ENCODE measurements at places on chromosomes 4 and X. TPM values are rescaled to one million over a fixed set of nuclear protein-coding genes. Genes with fewer than 3 reads are reported as not detected.

DNA sequence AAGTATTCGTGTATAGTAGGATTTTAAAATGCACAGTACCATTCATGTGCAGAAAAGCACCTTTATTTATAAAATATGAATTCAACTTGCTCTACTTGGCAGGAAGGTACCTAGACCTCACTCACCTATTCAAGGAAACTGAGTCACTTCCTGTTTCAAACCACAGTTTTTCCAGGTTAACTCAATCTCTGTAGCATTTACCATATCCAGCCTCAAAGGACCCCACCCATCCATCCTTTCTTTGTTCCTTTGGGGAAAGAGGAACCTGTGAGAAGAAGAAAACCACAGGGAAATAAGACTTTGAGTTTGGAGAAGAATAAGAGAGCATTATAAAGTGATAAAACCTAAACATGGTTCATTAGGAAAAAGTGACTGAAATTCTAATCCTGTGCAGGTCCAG, 250.7 kb downstream of the CBR4 start:
- DNase-seq = no peak

DNA sequence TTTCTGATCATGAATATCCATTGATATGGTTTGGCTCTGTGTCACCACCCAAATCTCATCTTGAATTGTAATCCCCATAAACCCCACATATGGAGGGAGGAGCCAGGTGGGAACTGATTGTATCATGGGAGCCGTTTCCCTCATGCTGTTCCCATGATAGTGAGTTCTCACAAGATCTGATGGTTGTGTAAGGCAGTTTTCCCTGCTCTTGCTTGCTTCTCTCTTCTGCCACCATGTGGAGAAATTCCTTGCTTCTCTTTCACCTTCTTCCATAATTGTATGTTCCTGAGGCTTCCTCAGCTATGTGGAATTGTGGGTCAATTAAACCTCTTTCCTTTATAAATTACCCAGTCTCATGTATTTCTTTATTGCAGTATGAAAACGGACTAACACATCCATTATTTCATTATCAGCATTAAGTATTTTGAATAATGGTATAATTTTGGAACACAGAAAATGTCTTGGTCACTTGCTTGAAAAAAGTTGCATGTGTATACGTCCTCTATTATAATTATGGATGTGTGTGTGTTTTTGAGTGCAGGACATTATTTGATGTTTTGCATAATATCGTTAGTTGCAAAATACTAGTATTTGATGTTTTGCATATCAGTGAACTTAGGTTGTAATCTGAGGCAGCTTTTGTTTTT, 334.6 kb downstream of the PCDH10 start:
- DNase-seq = peak; percentile 67

GRCh38 chr4:6681191-6681590, 12.5 kb upstream of the S100P start:
- DNase-seq = no peak

Gene DGAT2L6
- not detected for total RNA-seq

- no peak for DNase-seq
Measured at GRCh38 chrX:24563291-24564010, 83.7 kb downstream of the PCYT1B start.

Gene PPEF1
- total RNA-seq = 0.72 TPM

Gene DGKK
- not detected for total RNA-seq

GRCh38 chrX:85004255-85004654, 578 bp downstream of the APOOL start:
- DNase-seq = no peak

- DNase-seq = no peak
Measured at GRCh38 chr4:61959087-61959486, 759.0 kb downstream of the ADGRL3 start.

DNA sequence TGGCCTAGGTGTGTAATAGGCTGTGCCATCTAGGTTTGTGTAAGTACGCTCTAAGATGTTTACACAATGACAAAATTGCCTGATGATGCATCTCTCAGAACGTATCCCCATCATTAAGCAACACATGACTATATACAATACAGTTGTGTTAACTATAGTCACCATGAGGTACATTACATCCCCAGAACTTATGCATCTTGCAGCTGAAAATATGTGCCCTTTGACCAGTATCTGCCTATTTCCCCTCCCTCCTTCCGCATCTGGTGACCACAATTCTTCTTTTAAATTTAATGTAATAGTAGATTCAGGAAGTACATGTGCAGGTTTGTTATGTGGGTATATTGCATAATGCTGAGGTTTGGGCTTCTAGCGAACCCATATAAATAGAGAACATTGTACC, 239.8 kb upstream of the IL1RAPL1 start:
- no peak for DNase-seq

DNA sequence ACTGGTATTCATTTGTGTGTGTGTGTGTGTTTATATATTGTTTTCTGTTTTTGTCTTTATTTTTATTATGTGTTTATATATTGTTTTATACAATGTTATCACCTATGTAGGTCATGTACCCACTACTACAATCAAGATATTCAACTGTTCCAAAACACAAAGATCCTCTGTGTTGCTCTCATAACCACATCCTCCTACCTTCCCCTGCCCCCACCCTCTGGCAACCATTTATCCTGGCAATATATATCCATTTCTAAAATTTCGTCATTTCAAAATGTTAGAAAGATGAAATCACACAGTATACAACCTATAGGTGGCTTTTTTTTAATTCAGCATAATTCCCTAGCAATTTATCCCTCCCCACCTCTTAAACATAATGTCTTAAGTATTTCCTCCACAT, 18.8 kb upstream of the RPL34 start:
- no peak for DNase-seq

Gene GAGE12F
- total RNA-seq = 0.35 TPM

- no peak for DNase-seq
Measured at GRCh38 chr4:180057299-180057721, 2185.9 kb upstream of the TENM3 start.

- DNase-seq = no peak
Measured at GRCh38 chrX:71095981-71096759, 519 bp downstream of the FOXO4 start.

Gene FHIP1A
- total RNA-seq = 5.5 TPM

Gene PUDP
- 5.4 TPM for total RNA-seq

DNA sequence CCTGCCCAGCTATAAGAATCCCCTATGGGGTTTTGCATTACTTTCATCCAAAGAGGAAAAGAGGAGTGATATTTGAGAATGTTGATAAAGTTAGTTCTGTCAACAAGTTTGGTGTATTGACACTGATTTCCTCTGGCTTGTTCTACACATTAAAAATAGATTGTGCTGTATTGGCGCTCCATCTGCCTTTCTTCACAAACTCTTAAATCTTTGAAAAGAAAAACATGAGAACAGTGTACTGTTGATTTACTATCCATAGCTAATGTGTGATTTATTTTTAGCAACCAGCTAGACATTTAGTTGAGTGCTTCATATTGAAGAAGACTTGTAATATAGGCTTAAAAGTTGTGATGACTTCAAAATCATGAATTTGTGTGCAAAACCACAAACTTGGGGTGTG, 261.2 kb upstream of the ANKRD50 start:
- DNase-seq = no peak

Gene FAM193A
- 9.6 TPM for total RNA-seq

DNA sequence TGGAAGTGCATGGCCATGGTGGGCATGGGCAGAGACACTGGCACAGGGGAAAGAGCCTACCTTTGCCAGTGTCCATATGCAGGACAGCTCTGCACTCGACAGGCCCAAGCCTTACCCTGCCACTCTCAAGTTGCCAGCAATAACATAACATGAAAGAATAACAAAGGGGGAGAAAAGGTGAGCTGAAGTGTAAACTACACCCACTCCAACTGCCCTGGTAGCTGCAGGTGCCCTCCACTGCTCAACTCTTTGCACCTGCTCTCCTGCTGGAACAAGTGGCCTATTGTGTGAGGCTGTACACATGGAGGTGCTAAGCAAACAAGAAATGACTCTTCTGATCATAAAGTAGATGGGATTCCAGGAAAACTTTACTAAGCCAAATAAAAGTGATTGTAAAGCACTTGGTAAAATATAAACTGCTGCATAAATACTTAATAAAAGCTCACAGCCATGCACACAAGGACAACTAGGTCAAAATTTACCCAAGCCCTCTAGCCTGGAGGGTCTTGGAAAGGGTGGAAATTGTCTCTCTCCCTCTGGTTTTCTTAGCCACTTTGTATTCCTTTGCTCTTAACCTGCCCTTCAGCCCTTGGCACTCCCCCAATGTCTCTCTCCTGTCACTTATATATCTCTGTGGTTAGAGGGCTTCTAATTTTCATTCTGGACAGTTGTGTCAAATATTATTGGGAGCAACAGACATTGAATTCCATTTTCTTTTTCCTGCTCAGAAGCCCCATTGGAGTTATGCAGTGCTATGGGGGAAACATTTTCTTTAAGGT, 261.2 kb upstream of the GPC4 start:
- DNase-seq = no peak

Gene LAS1L
- total RNA-seq = 39.5 TPM

Gene CT45A3
- not detected for total RNA-seq

DNA sequence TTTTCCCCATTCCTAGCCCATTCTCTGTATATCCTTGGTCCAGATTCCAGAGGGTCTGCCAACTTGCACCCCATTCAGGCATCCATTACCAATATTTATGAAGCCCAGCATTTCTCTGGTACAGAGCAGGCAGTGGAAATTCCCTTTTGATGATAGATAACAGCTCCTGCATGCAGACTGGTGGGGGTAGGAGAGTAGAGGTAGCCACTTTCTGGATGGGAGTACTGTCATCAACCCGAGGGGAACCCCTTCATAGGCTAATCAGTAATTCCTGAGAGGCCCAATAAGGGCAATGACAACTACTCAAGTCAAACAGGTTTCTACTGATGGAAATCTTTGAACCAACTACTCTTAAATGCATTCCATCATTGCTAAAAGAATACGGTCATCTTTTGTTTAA, 63.7 kb downstream of the COL25A1 start:
- no peak for DNase-seq

- DNase-seq = peak; percentile 63
Measured at GRCh38 chr4:150033901-150034300, 44.3 kb upstream of the DCLK2 start.

GRCh38 chr4:188428935-188429334, 289.7 kb downstream of the TRIML1 start:
- peak; percentile 21 for DNase-seq

DNA sequence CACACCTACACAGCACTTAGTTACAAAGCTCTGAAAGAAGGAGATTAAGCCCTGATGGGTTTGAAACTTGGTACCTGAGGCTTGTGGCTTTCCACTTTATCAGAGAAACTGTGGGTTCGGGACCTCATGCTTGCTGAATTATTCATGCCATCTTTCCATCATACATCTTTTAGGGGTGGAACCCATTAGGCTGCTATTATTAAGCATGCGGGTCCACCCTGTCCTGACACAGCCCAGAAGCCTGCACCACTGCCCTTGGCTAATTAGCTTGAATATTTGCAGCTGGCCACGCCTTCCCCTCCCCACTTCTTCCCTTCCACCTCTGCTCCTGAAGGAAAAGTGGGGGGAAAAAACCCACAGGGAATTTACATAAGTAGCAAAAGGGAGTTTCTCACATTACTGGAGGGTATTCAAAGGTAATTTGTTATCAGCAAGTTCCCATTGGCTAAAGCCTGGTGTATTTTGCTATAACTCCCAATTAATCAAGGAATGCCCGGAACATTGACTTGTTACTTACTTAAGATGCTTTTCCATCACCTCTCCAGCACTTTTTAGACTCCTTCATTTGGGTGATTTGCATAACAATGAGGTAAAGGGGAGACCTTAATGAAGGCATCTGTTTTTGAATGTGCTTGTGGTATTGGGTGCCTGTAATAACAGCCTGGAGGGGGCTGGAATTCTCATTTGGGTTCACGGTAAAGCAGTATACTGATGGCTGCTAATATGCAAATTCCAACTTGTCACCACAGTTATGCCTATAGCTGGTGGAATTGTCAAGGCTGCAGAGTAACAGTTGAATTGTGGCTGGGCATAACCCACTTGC, 231.7 kb upstream of the GATB start:
- DNase-seq = no peak

DNA sequence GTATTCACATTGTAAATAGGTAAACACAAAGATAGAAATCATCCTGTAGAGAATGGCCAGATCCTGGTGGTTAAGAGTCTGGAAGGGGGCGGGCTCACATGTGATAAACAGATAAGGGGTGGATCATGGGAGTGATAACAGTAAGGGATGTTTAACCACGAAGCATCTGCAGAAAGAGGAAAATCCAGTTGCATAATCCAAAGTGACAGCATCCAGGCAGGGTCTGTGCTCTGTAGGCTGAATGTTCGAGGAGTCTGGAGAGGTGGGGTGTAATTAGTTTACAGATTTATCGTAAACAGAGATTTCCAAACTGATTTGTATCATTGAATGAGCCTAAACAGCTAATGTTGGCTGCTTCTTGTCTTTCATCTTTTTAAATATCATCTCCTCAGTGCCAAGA, 1009.8 kb upstream of the SLIT2 start:
- no peak for DNase-seq

DNA sequence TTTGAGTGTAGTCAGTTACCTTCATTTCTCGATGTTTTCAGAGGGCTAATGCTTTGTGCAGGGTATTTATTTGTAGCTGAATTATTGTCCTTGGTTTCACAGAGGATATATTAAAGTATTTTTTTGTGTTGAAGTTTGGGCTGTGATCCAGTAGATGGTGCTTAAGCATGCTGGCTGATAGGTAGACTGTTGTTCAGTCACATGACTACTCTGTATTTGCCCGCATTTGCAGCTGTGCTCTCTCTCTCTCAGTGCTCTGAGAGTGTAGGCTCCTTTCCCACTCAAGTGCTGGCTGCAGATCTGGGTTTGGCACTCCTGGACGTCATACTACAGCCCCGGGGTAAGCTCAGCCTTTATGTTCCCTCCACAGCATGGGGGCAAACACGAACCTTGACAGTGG, 21.7 kb downstream of the RAB40AL start:
- DNase-seq = peak; percentile 14

DNA sequence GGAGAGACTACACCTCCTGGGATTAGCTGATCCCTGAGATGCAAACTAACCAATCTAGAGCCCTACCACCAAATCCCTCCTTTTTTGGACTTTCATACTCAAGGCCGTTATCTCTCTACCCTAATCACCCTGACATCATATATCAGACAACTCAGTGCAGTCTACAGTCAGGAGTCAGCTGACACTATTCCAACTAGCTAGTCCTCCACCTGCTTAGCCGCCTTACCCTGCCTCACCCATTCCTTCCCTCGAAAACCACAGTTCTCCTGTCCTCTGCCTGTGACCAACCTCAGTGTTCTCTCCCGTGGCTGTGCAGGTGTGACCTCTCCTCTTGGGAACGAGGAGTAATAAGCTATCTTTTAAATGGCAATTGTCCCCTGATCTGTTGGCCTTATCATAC, 1.8 kb upstream of the PPEF2 start:
- no peak for DNase-seq

Gene TEX13D
- not detected for total RNA-seq

All from H4 (cell line).